ENCODE measurements at places on chromosomes 7 and 10.
A peak's percentile ranks its signal among the peaks of the same experiment; 100 is the strongest.

DNA sequence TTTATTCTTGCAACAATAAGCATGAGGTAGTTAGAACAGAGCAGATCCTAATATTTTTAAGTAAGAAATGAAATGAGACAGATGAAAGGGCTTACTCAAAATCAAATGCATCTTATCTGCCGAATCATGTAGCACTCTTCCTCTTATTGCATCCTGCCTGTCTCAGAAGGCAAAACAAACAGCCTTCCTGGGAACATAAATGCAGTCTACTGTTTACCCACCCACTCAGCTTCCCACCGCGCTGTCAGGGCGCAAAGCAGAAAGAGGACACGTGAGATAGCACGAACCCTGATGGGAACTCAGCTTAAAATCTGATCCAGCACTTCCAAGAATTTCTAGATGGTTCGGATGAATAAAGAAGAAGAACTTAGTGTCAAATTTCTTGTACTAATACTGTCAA is 114.4 kb upstream of the CDK1 start:
- DNase-seq, result no peak

- DNase-seq, result no peak
These were observed 484.4 kb downstream of the SORCS1 start for GRCh38 chr10:106680061-106680460.

DNA sequence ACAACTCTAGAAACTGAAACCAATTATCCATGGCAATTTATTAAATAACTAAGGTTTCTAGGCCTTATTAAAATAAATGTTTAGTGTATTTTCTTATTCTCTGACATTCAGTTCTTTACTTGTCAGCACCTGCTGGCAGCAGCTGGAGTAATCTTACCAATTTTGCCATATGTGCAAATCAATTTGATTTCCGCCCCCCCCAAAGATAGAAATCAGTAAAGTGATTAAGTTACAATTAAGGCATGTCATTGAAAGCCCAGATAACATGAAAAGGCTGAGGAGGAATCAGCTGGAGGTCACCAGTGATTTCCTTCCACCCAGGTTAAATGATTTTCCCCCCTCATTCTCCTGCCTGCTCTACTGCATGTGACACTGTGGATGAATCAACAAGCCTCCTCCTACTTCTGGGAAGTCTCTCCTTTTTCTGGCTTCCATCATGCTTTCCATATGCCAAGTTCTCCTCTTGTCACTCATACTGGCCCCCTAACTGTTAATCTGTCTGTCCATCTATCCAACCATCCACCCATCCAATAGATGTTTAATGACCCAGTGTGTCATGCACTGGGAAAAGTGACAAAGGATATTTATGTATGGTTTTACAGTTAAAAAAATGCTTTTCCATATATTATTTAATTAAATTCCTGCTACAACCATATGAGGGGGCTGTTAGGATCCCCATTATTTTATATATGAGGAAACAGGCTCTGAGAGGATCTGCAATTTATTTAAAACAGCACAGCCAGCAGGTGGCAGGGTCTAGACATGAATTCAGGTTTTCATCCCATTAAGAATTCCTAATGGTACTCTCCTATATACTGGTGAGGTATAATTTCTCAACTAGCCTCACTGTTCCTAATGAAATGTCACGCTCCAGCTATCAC is 116.5 kb downstream of the ATXN7L1 start:
- peak; percentile 42 for DNase-seq

GRCh38 chr7:152870106-152870693 is 110.6 kb downstream of the ACTR3B start:
- no peak for DNase-seq

DNA sequence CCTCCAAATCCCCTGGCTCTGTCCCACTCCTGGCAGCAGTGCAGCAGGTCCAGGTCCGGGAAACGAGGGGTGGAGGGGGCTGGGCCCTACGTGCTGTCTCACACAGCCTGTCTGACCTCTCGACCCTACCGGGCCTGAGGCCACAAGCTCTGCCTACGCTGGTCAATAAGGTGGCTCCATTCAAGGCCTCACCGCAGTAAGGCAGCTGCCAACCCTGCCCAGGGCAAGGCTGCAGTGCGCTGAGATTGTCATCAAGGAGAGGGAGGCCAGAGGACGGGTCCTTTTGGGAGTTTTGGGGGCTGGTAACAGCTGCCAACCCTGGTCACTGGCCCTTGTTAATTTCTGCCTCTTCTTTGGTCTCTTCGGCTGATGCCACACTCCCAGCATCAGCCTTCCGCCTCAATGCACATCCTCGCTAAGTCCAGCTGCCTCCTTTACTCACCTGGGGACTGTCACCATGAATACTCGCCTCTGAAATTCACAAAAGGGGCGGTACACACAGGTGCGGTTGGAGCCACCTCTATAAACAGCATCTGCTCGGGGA is 3.5 kb downstream of the EPO start:
- no peak for DNase-seq

DNA sequence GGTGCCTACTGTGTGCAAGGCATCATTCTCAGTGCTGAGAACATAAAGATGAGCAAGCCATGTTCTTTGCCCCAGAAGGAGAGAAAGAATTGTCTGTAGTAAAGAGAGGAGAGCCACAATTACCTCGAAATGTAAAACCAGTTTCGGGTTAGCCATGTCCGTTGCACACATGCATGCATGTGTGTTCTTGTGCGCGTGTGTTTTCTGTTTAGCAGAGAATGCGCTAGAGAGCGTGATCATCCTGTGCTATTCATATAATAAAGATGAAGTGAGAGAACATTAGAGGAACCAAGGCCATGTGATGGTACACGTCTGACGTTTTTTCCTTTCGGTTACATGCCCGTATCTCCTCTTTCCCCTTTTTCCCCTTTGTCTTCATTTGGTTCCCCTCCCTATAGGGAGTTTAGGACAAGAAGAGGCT is 158.2 kb downstream of the CELF2 start:
- no peak for DNase-seq

- DNase-seq, result no peak
These were observed 491.1 kb upstream of the GHITM start for GRCh38 chr10:83648201-83648600.

GRCh38 chr7:48505051-48505450 is 333.8 kb downstream of the ABCA13 start:
- DNase-seq, result no peak

DNA sequence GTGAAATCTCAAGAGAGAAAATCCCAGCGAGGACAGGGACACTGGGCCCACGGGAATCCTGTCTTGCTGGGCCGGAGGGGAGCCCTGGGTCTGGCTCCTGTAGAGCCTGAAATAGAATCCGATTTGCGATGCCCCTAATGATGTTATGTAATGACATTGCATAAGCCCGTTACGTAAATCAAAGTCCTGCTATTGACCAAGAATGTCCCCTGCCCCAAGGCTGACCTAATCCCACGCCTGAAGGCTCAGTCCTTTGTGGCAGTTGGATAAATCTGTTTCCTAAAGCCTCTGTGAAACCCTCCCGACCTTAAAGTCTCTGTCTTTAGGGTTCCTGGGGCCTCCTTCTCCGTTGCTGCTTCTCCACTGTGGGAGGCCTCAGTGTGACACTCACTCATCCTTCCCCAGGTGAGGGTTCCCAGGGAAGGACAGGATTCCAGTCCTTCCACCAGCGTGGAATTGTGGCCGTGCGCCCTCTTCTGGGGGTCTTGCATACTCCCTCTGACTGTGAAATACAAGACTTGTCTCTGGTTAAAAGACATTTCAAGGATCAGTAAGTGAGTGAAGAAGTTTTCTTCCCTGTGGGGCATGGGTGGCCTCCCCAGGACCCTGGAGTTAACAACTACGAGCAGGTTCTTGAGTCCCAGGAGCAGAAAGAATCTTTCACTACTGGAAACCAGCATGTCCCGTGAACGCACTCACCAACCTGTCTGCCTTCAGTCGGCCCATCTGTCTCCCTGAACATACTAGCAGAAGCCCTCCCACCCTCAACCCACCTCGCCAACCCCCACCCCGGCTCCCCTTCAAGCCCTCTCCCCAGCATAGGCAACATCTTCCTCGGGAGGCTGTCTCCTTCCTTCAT is 19.8 kb downstream of the ZNF467 start:
- no peak for DNase-seq

GRCh38 chr10:106832846-106833245 is 331.7 kb downstream of the SORCS1 start:
- no peak for DNase-seq

- DNase-seq, result no peak
These were observed 539.9 kb downstream of the DNAJB6 start for GRCh38 chr7:157876469-157877285.

DNA sequence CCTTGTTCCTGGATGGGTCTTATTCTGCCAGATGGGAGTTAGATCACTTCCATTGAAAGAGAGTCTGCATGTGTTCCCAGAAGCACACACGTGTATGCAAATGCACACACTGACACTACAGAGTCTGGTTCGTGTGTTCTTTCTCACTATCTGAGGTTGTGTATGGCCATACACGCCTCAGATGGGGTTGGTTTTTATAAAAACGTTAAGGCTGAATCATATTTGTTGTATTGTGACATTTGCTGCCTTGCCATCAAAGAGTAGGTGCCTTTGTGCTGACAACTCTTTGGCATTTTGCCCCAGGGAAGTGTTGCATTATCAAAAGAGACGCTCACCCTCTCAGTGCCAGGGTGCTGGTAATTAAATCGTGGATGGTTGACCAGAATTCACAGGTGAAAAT is 37.7 kb upstream of the HDAC9 start:
- no peak for DNase-seq

- no peak for DNase-seq
These were observed 118.7 kb upstream of the NEBL start for GRCh38 chr10:21015851-21016250.

- DNase-seq, result no peak
These were observed 293.2 kb upstream of the SEMA3D start for GRCh38 chr7:85479918-85480643.

DNA sequence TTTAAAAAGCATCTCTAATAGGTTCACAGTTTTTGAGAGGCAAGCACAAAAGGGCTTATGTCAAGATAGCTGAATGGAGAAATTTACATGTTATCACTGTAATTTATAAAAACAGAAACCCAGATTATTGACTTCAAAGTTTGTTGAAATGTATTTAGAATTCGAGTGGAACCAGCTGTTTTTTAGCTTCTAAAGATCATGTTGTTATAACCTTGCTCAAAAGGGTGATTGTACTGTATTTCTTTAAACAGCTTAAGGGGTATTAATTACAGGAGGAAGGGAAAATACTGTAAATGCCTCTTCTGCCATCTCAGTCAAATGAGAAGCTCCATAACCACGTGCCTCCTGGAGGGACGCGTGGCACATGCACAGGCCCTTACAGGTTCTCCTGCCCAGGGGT is 156.2 kb upstream of the MGMT start:
- no peak for DNase-seq

- DNase-seq, result no peak
These were observed 7.0 kb upstream of the PDCD4 start for GRCh38 chr10:110864662-110865140.

GRCh38 chr7:40937879-40938278 is 765.0 kb downstream of the INHBA start:
- no peak for DNase-seq

DNA sequence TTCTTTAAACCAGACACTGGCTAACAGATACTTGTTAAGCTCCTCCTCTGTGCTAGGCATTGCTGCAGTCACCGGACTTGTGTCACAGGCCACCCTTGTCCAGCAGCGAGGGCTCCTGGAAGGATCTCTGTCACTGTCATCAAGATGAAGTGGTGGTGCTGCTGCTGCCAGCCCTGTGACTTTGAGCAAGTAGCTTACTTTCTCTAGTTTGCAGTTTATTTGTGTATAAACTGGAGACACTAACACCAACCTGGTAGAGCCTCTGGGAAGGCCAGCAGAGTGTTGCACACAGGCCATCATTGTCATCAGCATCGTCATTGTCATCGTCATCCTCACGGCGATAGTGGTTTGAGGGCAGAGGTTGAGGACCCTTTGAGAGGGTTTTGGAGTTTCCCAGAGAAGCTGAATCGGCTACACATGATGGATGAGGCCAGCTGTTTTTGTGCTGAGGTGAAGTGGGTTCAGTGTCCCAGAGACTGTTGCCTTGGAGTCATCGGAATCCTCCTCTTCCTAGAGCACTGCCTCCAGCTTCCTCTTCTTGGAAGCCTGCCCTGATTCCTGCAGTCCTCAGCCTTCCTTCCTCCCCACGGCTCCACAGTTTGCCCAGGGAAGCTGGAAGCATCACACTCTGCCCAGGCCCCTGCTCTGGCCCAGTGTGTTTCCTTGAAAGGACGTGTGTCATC is 128.4 kb downstream of the GRK5 start:
- DNase-seq, result no peak

DNA sequence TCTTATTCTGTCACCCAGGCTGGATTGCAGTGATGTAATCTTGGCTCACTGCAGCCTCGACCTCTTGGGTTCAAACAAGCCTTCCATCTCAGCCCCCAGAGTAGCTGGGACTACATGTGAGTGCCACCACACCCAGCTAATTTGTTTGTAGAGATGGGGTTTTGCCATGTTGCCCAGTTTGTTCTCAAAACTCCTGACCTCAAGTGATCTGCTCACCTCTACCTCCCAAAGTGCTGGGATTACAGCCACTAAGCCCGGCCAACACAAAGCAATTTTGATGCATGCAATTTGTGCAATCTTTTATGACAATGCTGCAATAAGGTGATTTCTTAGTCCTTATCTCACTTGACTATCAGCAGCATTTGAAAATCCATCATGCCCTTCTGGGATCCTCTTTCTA is 333.1 kb downstream of the FRMD4A start:
- DNase-seq, result no peak

- DNase-seq, result no peak
These were observed 3.1 kb upstream of the CALHM2 start for GRCh38 chr10:103455235-103455634.

DNA sequence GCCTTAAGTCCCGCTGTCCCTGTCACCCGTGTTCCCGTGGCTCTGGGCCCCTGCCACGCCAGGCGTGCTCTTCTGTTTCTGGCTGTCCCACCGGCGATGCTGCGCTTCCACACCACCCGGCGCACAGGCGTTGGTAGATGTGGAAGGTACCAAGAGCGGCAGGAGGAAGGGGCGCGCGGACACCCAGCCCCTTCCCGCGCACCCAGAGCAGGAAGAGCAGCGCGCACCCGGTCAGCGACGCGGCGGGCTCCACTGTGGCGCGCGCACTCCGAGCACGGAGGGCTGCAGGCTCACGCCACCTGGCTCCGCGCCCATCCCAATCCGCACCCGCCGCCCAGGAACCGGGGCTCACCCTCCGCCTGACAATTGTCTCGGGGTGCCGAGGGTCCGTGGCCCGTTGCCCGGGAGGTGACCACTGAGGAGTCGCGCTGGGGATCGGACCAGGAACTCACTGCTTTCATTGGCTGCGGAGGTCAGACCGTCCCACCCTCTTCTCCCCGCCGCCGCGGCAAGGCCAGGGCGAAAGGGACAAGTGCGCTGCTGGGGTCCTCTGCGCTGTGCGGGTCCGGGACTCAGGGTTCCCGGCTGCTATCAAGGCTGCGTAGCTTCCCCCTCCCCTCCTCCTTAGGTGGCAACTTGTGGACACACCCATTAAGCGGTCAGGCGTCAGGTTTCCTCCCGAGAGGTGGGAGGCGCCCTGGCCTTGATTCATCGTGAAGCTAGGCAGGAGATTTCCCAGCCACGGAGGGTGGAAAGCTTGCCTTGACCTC is 121.6 kb upstream of the ZNF92 start:
- no peak for DNase-seq

- no peak for DNase-seq
These were observed 88.0 kb upstream of the PRSS58 start for GRCh38 chr7:142345811-142346210.

Data from stromal cell of bone marrow (primary cell).